HCEC 1CT (cell line): ENCODE measurements at places on chromosomes 12 and 14.

GRCh38 chr12:92044435-92044834 lies 101.2 kb downstream of the BTG1 start:
- no peak for DNase-seq

GRCh38 chr12:91219511-91219910 lies 36.9 kb upstream of the DCN start:
- DNase-seq = peak; percentile 83

GRCh38 chr12:75814851-75815754 lies 216.5 kb downstream of the PHLDA1 start:
- DNase-seq = peak; percentile 92

DNA sequence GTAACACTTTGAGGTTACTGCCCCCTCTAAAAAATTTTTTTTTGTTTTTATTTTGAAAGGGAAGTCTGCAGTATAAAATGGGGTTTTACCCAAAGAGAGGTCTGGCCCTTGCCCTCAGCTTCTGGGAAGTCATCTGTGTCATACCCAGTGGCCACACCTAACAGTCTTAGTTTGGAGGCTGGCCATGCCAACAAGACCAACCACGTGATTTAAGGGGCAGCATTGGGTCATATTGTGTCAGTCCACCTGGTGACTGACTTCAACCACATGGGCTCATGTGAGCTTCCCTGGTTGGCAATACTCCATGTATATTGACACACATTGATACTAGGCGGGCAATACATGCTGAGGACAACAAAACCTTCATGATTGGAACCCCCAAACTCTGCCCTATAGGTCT lies 173.9 kb downstream of the GXYLT1 start:
- DNase-seq = no peak

DNA sequence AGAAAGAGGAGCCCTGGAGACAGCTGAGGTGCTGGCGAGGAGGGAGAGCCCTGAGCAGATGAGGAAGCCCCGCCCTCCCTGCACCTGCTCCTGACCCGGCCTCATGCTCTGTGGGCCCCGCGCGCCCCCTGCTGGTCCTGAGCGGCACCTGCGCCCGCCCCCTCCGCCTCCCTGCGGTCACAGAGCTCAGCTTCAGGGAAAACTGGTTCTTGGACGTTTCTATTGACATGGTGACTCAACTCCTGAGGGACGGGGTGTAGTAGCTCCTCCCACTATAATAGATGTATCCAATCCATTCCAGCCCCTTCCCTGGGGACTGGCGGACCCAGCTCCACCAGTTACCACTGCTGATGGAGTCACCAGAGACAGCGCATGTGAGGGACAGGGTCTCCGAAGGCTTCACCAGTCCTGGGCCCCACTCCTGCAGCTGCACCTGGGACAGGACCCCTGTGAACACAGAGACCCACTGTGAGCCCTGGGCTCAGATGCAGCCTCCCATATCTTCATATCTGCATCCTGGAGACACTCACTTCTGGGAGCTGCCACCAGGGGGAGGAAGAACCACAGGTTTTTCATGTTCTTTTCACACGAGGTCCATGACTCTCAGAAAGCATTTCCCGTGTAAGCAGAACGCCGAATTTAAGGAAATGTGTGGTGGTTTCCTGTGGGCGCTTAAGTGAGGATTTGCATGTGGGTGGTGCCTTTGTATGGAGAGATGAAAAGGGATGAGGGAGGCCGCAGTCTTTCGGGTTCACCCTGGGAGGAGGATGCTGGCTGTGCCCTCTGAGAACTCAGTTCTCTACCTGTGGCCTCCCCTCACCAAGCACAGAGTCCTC lies 1346.4 kb downstream of the TMEM121 start:
- DNase-seq = no peak

- DNase-seq = no peak
These were observed 42.3 kb downstream of the ISCA2 start for GRCh38 chr14:74535756-74536325.

- no peak for DNase-seq
These were observed 1540.3 kb upstream of the TMEM132C start for GRCh38 chr12:126726481-126727217.

DNA sequence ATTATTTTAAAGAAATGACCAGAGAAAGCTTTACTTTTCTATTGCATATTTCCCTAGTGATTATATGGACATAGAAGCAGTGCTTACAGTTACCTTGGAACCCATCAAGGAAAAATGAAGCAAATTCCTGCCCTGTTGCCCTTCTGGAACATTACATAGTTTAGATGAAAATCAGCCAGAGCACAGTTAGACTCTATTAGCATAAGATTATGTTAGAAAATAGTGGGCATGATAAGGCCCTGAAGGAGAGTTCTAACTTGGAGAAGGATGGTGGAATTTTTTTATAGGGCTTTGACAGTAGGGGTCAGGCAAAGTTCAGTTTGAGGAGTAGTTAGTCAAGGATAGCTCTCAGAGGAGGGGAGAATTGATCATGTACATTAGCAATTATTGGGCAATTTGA lies 74.3 kb downstream of the FUT8 start:
- DNase-seq = no peak

DNA sequence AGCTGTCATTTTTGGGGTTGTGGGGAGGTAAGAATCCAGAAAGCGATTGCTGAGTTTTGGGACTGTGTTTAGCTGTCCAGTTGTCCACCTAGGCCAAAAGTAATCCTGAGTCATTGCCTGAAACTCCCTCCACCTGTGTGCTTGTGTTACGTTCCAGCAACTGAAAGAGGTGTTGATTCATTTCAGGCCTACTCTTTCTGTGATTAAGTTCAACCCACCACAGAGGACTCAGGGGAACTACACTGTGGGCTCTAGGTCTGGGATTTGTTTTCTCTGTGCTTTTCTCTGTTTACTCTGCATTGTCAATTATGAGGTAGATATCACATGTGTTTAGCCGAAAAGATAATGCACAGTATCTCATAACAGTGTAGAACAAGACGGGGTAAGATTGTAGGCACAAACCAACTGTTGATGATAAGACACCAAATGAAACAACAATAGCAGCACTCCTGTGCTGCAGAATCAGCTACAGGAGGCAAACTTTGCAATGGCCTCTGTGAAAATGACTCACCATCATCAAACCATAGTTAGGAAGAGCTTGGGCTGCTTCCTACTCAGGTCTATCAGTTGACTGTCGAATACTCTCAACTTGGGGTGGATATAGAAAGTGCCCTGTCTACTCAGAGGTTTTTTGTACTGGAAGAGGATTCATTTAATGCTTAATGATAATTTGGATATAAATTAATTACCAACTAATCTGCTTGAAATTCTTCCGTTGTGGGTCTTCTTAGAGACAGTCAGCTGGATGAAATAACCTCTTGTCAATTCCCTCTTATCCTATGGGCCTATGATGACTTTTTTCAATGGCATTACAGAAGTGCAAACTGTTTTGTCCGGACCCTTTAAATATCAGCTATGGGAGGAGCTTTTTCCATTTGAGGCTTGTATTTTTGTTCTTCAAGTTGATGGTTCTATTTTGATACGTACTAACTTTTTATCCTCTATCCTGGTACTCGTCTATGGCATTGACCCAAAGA lies 385.9 kb downstream of the BMP4 start:
- DNase-seq = no peak

GRCh38 chr12:9391815-9392214 lies 183.6 kb upstream of the PZP start:
- no peak for DNase-seq

DNA sequence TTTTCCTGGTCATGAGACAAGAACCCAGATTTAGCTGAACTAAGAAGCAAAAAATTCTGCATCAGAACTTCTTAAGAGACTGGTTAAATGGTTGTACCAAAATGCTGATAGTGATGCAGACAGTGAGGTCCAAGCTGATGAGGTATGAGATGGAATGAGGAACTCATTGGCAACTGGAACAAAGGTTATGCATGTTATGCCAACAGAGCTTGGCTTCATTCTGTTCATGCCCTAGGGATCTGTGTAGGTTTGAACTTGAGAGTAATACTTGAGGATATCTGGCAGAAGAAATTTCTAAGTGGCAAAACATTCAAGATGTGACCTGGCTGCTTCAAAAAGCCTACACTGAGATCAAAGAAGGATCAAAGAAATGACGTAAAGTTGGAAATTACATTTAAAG lies 398.0 kb downstream of the FSCB start:
- DNase-seq = no peak

DNA sequence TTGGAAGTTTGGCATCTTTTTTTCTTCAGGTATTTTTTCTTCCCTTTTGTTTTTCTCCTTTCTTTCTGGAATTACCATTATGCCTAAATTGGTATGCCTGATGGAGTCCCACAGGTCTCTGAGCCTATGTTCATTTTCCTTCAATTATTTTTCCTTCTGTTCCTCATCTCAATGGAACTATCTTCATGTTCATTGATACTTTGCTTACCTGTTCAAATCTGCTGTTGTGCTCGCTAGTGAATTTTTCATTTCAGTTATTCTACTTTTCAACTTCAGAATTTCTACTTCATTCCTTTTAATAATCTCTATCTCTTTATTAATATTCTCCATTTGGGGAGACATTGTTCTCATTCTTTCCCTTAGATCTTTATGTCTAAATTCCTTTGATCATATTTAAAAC lies 15.4 kb upstream of the USP30 start:
- no peak for DNase-seq

DNA sequence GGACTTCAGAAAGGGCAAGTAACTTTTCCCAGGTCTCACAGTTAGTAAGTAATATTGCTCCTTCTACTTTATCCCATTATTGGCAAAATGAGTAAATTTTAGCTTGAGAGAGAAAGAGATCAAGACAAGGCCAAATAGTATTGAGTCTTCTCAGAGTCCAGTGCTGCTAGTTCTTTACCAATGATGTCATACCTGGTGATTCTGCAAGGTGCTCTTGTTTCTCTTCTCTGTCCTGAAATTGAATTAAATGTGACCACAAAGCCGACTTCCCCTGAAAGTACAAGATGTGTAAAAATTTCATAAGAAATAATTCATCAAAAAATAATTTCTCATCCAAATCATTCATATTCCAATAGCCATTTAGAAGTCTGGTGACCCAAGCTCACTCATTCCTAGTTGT lies 97.5 kb upstream of the SINHCAF start:
- DNase-seq = no peak
